ENCODE measurements at places on chromosomes 11 and 22. TPM values are rescaled to one million over a fixed set of nuclear protein-coding genes. Genes with fewer than 3 reads are reported as not detected.

The HMGXB4 gene
- 16.9 TPM for total RNA-seq

The WT1 gene
- total RNA-seq = not detected

DNA sequence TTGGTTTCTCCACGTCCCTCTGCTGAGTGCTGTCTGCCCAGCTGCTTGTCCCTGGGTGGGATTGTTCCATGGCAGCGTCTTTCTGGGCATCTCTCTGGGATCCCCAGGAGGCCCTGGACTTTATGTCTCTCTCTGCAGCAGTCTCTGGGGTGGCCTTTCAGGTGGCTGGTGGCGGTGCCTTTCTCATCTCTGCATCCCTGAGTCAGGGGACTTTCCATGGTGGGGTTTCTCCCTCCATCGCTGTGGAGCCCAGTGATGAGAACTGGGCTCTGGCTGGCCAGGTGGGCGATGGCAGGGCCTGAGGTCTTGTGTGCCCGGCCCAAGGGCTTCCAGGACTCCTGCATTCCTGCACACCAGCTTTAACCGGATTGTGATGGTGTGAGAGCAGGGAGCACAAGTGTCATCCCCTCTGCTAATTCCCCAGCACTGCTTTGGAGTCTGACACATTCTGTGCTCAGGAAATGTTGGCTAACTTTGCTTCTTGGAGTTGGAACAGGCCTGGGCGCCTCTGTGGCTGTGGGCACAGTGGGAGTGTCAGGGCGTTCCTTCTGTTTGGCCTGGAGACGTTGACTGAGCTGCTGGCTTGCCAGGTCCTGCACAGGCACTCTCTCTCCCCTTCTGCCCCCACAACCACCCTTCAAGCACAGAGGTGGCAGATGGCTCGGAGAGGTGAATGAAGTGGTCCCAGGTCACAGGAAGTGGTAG, 27.9 kb downstream of the FAM83F start:
- DNase-seq = peak; percentile 34

GRCh38 chr11:116329354-116330090, 443.3 kb downstream of the BUD13 start:
- no peak for DNase-seq

DNA sequence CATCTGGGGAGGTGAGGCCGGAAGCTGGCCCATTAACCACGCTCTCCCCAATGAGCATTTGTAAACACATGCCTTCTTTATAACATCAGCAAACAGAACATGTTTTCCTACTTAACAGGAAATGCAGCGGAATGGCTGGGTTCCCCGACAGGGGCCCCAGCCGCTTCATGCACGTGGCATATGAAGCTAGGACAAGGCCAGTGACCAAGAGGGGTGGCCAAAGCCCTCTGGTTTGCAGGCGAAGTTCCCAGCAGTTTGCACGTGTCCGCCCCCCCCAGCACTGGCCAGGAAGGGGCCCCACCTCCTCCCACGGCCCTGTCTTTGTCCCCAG, 38.7 kb upstream of the LINC01488 start:
- DNase-seq = no peak

- DNase-seq = no peak
Measured at GRCh38 chr11:118602331-118602730, 5.1 kb upstream of the PHLDB1 start.

DNA sequence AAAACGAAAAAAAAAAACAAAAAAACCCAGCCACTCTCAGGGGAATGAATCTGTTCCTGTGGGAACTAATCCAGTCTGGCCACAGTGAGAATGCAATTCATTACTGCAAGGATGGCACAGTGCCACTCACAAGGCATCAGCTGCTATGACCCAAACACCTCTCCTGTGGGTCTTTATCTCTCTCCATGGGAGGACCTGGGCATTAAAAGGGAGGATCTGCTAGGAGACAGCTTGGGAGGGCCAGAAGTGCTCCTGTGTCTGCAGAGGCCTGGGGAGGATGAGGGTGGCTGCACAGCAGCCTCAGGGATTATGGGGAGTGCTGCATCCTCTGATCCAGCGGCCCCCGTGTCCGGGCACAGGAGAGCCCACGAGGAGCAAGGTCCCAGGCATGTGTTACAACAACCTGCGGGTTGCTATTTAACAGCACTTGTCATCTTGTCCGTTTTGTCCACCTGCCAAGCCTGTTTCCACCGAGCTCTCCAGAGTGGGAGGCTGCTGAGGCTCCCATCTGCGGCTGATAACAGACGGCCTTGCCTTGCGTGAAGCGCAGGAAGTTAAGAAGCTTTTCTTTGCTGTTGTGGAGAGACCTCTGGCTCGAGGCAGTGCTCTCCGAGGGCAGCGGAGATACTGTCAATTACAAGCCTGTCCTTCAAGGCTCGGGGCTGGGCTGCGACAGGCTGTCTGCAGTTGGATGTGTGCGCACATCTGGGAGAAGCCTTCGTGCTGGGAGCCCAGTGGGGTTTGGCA, 97.7 kb downstream of the NXPE2 start:
- DNase-seq = no peak

DNA sequence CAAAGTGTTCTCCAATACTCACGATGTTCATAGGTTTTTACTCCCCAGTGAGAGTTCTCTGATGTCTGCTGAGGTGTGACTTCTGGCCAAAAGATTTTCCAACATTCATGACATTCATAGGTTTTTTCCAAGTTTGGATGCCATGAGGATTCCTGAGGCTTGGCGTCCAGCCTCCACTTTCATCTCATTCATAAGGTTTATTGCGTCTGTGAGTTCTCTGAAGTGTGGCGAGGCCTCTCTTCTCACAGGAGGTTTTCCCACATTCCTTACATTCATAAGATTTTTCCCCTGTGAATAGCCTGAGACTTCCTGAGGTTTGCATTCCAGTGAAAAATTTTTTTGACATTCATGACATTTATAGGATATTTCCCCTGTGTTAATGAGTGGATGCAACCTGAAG, 1014.1 kb downstream of the LRRC4C start:
- no peak for DNase-seq

GRCh38 chr11:115194802-115195110, 309.5 kb downstream of the CADM1 start:
- no peak for DNase-seq
